ENCODE measurements at places on chromosomes 1 and 21.
A peak's percentile ranks its signal among the peaks of the same experiment; 100 is the strongest.

GRCh38 chr1:239778208-239778813 is 313.4 kb upstream of the FMN2 start:
- no peaks in the 10 kb centered on the region for H3K27me3 ChIP-seq
- no peak overlapping the region for H3K4me3 ChIP-seq
- no peaks in the 10 kb centered on the region for H3K4me1 ChIP-seq
- H3K27ac ChIP-seq = no peak overlapping the region

- no peak overlapping the region for H3K4me3 ChIP-seq
- H3K27ac ChIP-seq = no peak overlapping the region
- DNase-seq = no peak
These were observed 166.4 kb downstream of the PBX1 start for GRCh38 chr1:164725401-164725800.

- no peaks in the 10 kb centered on the region for H3K4me1 ChIP-seq
- no peak overlapping the region for H3K4me3 ChIP-seq
- H3K27ac ChIP-seq = no peak overlapping the region
- no peak for DNase-seq
- no peaks in the 10 kb centered on the region for H3K27me3 ChIP-seq
These were observed 18.4 kb downstream of the DTL start for GRCh38 chr1:212053993-212054392.

- no peak for DNase-seq
- H3K4me3 ChIP-seq = no peak overlapping the region
- H3K27ac ChIP-seq = no peak overlapping the region
- no peaks in the 10 kb centered on the region for H3K27me3 ChIP-seq
- H3K36me3 ChIP-seq = no peaks in the 10 kb centered on the region
- H3K4me1 ChIP-seq = no peaks in the 10 kb centered on the region
These were observed 280.7 kb downstream of the LMX1A start for GRCh38 chr1:165075725-165076370.

- H3K27ac ChIP-seq = peak overlapping the region; percentile 60
- peaks cover 39% of the 10 kb centered on the region for H3K4me1 ChIP-seq
- no peak for DNase-seq
- H3K4me3 ChIP-seq = no peak overlapping the region
- H3K27me3 ChIP-seq = no peaks in the 10 kb centered on the region
These were observed 4.9 kb upstream of the B4GALT3 start for GRCh38 chr1:161182214-161182613.

- no peaks in the 10 kb centered on the region for H3K4me1 ChIP-seq
- no peak overlapping the region for H3K27ac ChIP-seq
- H3K36me3 ChIP-seq = no peaks in the 10 kb centered on the region
- no peaks in the 10 kb centered on the region for H3K27me3 ChIP-seq
These were observed 133.6 kb upstream of the C1orf174 start for GRCh38 chr1:4033713-4034112.

GRCh38 chr1:204203206-204203767 is 7.0 kb upstream of the KISS1 start:
- H3K27me3 ChIP-seq = no peaks in the 10 kb centered on the region
- H3K4me1 ChIP-seq = no peaks in the 10 kb centered on the region
- no peaks in the 10 kb centered on the region for H3K36me3 ChIP-seq
- H3K4me3 ChIP-seq = no peak overlapping the region

GRCh38 chr1:234529950-234530237 is 50.9 kb upstream of the TARBP1 start:
- H3K27ac ChIP-seq = peak overlapping the region; percentile 90
- H3K4me1 ChIP-seq = peaks cover 52% of the 10 kb centered on the region
- no peak overlapping the region for H3K4me3 ChIP-seq
- H3K27me3 ChIP-seq = no peaks in the 10 kb centered on the region
- no peaks in the 10 kb centered on the region for H3K36me3 ChIP-seq
- DNase-seq = no peak

- H3K4me3 ChIP-seq = no peak overlapping the region
- no peak for DNase-seq
- H3K27me3 ChIP-seq = no peaks in the 10 kb centered on the region
- peaks cover 5% of the 10 kb centered on the region for H3K4me1 ChIP-seq
- no peak overlapping the region for H3K27ac ChIP-seq
- H3K36me3 ChIP-seq = peaks cover under 1% of the 10 kb centered on the region
These were observed 158.7 kb downstream of the SIPA1L2 start for GRCh38 chr1:232471250-232471649.

GRCh38 chr1:85579622-85580021 is 939 bp upstream of the CCN1 start:
- H3K4me3 ChIP-seq = peak overlapping the region; percentile 76
- H3K27ac ChIP-seq = peak overlapping the region; percentile 97
- H3K27me3 ChIP-seq = peaks cover 5% of the 10 kb centered on the region
- H3K36me3 ChIP-seq = no peaks in the 10 kb centered on the region

- no peak for DNase-seq
- H3K4me3 ChIP-seq = no peak overlapping the region
- H3K27me3 ChIP-seq = no peaks in the 10 kb centered on the region
- H3K36me3 ChIP-seq = no peaks in the 10 kb centered on the region
These were observed 70.8 kb downstream of the TIAM1 start for GRCh38 chr21:31273278-31273677.

GRCh38 chr1:227378181-227378580 is 59.9 kb upstream of the CDC42BPA start:
- no peak overlapping the region for H3K4me3 ChIP-seq
- no peak for DNase-seq
- no peak overlapping the region for H3K27ac ChIP-seq
- no peaks in the 10 kb centered on the region for H3K36me3 ChIP-seq
- no peaks in the 10 kb centered on the region for H3K4me1 ChIP-seq
